ENCODE measurements at places on chromosomes 11 and 22.

DNA sequence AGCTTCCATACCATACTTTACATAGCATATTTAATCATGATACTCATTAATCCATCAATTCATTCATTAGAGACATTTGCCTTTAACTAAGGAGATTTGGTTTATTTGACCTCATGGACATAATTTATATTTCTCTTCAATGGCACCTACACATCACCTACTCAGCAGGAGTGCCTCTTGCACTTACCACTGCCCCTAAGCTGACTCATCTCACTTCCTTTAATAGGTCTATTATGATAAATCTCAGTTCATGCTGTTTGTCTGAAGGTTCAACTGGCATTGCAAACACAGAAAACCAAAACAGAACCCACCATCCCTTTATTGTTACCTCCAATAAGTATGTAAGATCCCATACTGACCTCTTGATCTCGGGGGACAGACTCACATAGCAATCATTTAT, 186.7 kb downstream of the LUZP2 start:
- no peak for DNase-seq

DNA sequence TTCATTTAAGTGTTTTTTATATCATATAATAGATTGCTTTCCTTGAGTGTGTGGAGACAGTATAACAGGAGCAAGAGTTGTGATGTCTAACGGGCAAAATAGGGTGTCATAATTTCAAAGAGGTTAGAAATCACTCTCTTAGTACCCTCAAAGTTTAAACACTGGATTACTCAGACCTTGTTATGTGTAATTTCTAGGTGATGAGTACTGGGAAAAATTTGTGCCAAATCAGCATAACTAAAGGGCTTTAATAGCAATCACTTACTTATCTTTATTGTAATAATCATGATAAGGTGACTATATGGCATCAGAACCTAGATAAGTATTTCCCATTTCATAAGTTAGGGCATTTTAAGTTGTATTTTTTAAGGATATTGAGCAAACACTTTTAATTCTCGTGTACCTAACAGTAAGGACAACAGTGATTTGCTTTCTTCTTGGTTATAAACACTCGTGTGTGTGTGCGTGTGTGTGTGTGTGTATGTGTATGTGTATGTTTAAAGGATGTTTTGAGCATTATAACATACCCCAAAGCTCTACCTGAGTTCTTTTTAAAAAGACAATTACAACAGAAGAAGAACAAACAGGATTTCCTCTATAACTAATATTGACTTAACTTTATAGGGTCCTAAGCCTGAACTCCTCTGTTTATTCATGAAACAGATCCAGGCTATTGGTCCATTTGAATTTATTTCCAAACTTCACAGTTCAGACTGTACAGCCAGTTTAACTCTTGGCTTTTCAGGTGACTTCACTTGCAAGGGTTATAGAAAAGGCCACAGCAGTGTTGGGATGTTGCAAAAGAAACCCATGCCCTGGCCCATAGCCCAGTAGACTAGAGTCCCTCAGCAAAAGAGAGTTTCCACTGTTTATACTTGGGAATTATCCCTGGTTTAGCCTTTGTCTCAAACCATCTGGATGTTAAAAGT, 23.7 kb upstream of the PDE3B start:
- no peak for DNase-seq

- no peak for DNase-seq
Measured at GRCh38 chr22:36713436-36713835, 9.9 kb upstream of the CACNG2 start.

DNA sequence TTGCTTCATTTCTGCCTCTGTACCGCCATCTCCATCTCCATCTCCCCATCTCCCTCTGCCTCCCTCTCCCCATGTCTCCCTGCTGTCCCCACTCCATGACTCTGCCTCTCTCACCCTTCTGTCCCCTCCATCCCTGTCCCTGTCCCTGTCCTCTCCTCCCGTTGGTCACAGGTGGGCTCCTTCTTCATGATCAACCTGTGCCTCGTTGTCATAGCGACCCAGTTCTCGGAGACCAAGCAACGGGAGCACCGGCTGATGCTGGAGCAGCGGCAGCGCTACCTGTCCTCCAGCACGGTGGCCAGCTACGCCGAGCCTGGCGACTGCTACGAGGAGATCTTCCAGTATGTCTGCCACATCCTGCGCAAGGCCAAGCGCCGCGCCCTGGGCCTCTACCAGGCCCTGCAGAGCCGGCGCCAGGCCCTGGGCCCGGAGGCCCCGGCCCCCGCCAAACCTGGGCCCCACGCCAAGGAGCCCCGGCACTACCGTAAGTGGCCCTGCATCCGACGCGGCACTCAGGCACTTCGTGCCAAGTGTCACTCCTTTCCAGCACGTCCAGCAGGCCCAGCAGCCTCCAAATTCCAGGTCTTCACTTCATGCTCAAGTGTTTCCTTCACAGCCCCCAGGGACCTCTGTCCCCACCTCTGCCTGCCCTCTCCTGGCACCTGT, 76.0 kb downstream of the CACNA1I start:
- no peak for DNase-seq

DNA sequence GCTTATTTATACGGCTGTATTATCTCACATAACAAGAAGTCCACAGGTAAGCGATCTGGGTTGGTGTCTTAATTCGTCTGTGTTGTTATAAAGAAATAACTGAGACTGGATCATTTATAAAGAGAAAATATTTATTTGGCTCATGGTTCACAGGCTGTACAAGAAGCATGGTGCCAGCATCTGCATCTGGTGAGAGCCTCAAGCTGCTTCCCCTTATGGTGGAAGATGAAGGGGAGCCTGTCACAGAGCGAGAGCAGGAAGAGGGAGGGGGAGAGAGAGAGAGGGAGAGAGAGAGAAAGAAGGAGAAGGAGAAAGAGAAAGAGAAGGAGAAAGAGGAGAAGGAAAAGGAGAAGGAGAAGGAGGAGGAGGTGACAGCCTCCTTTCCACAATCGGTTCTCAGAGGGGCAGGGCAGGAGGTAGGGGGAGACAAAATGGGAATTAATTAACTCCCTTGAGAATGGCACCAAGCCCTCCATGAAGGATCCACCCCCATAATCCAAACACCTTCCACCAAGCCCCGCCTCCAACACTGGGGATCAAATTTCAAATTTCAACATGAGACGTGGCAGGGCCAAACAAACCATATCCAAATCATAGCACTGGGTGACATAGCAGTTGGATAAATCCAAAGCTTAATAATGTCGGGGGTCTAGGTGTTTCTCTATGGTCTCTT, 15.0 kb upstream of the TRIM44 start:
- no peak for DNase-seq

Measured in stimulated activated CD8-positive, alpha-beta memory T cell treated with anti-CD3 and anti-CD28 coated beads, Interleukin-7, amount 100 ng/mL, for 1 hour (primary cell).